ENCODE measurements at places on chromosomes 11 and 22.

GRCh38 chr11:66844496-66845142 lies 1.4 kb downstream of the RCE1 start:
- no peak for DNase-seq

- DNase-seq = no peak
These were observed 41.6 kb upstream of the MPEG1 start for GRCh38 chr11:59254286-59254685.

- DNase-seq = no peak
These were observed 115.1 kb upstream of the GRAMD1B start for GRCh38 chr11:123314972-123315371.

DNA sequence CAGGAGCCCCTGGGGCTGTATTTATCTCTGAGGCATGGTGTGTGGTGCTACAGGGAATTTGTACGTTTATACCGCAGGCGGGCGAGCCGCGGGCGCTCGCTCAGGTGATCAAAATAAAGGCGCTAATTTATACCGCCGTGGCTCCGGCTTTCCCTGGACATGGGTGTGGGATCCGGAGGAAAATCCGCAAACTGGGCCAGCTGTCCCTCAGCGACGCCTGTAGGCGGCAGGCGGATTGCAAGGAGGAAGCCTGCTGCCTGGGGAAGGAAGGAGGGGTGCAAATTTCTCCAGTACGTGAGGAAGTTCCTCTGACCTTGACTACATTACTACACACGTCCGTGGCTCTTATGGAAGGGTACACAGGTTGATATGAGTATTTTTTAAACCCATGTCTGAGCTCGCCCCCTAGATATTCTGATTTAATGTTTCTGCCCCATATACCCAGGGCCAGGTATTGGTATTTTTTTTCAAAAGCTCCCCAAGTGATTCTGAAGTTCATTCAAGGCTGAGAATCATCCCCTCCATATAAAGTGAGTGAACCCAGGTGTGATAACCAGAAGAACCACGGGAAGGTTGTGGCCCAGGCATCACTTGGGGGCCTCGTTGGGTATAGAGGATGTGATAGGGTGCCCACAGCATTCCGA lies 2.8 kb downstream of the MYOD1 start:
- DNase-seq = no peak

- DNase-seq = no peak
These were observed 68.7 kb downstream of the ETS1 start for GRCh38 chr11:128518493-128519207.

- DNase-seq = no peak
These were observed 8.2 kb downstream of the RRP7A start for GRCh38 chr22:42511401-42511891.

All from Kasumi-1 (cell line).